ENCODE measurements at places on chromosomes 13 and 19. TPM values are rescaled to one million over a fixed set of nuclear protein-coding genes. Genes with fewer than 3 reads are reported as not detected.

The SCEL gene
- 1.3 TPM for polyA plus RNA-seq

The SPACA6 gene
- 4.7 TPM for polyA plus RNA-seq

The PLPP2 gene
- polyA plus RNA-seq, result 19.2 TPM

The POP4 gene
- 54.5 TPM for polyA plus RNA-seq

The SHISA2 gene
- 0.67 TPM for polyA plus RNA-seq

The HIPK4 gene
- not detected for polyA plus RNA-seq

The ZNF724 gene
- polyA plus RNA-seq, result not detected

The PRR19 gene
- 0.34 TPM for polyA plus RNA-seq

The HS6ST3 gene
- polyA plus RNA-seq, result 0.47 TPM

The KASH5 gene
- not detected for polyA plus RNA-seq

The KLK7 gene
- 0.86 TPM for polyA plus RNA-seq

The SLC7A9 gene
- 0.16 TPM for polyA plus RNA-seq

The ZNF526 gene
- 2.9 TPM for polyA plus RNA-seq

The ZNF91 gene
- polyA plus RNA-seq, result 4.3 TPM

The PDE4A gene
- polyA plus RNA-seq, result 10.6 TPM

The NANOS3 gene
- polyA plus RNA-seq, result not detected

The ADGRE3 gene
- polyA plus RNA-seq, result not detected

The FCER2 gene
- 0.38 TPM for polyA plus RNA-seq

The LILRB1 gene
- polyA plus RNA-seq, result 1.5 TPM

The KLK15 gene
- polyA plus RNA-seq, result 0.10 TPM

The OLFM2 gene
- polyA plus RNA-seq, result 8.7 TPM

The VSTM1 gene
- 2.1 TPM for polyA plus RNA-seq

The CALR3 gene
- not detected for polyA plus RNA-seq

The TBXA2R gene
- 0.56 TPM for polyA plus RNA-seq

The C13orf46 gene
- polyA plus RNA-seq, result 3.3 TPM

The SLC7A1 gene
- 14.4 TPM for polyA plus RNA-seq

The ZNF726 gene
- polyA plus RNA-seq, result 0.28 TPM

The CPB2 gene
- not detected for polyA plus RNA-seq

The PGLYRP1 gene
- 8.7 TPM for polyA plus RNA-seq

The MBD3L3 gene
- not detected for polyA plus RNA-seq

The MTUS2 gene
- polyA plus RNA-seq, result 0.03 TPM

The ZNF560 gene
- polyA plus RNA-seq, result 0.16 TPM

The SH2D3A gene
- polyA plus RNA-seq, result 2.1 TPM

The ZNF90 gene
- polyA plus RNA-seq, result 0.48 TPM

The IZUMO1 gene
- 0.66 TPM for polyA plus RNA-seq

The TMC4 gene
- polyA plus RNA-seq, result 44.8 TPM

The EPS8L1 gene
- 7.8 TPM for polyA plus RNA-seq

The KLK12 gene
- polyA plus RNA-seq, result 0.55 TPM

The FGF9 gene
- 0.09 TPM for polyA plus RNA-seq

The MAST1 gene
- 2.3 TPM for polyA plus RNA-seq

The FAM124A gene
- 3.5 TPM for polyA plus RNA-seq

The PRMT1 gene
- 118 TPM for polyA plus RNA-seq

The CACNG6 gene
- not detected for polyA plus RNA-seq

The GPC5 gene
- polyA plus RNA-seq, result 1.0 TPM

The FXYD7 gene
- 0.12 TPM for polyA plus RNA-seq

The ZNF333 gene
- 11.8 TPM for polyA plus RNA-seq
